Activated naive CD4-positive, alpha-beta T cell treated with anti-CD3 and anti-CD28 coated beads for 36 hours (primary cell): ENCODE measurements at places on chromosomes 3 and 15. TPM values are rescaled to one million over a fixed set of nuclear protein-coding genes. Genes with fewer than 3 reads are reported as not detected.
A peak's percentile ranks its signal among the peaks of the same experiment; 100 is the strongest.

The GUCA1C gene
- not detected for total RNA-seq

The CACNA2D2 gene
- 0.89 TPM for total RNA-seq

The PXK gene
- 46.1 TPM for total RNA-seq

The FGD5 gene
- total RNA-seq: not detected

The MKRN2OS gene
- total RNA-seq: not detected

GRCh38 chr3:123085932-123086627 lies 19.3 kb downstream of the PDIA5 start:
- DNase-seq: no peak
- H3K36me3 ChIP-seq: peaks cover 7% of the 10 kb centered on the region
- H3K27ac ChIP-seq: no peak overlapping the region
- no peak overlapping the region for H3K4me3 ChIP-seq

DNA sequence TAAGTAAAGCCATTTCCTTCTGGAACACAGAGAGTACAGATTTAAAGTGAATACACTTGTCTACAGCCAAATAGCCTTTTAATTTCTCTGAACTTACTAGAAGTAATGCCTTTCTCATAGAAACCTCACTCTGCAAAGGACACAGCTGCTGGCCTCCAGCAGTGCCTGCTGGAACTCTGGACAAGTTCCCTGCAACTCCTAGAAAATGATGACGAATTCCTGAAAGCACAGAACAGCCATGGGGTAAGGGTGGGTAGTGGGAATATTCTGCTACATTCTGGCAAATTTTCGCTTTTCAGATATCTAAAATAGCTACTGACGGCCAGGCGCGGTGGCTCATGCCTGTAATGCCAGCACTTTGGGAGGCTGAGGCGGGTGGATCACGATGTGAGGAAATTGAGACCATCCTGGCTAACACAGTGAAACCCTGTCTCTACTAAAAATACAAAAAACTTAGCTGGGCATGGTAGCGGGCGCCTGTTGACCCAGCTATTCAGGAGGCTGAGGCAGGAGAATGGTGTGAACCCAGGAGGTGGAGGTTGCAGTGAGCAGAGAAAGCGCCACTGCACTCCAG lies 34.4 kb downstream of the RYK start:
- H3K27ac ChIP-seq: no peak overlapping the region
- peaks cover 25% of the 10 kb centered on the region for H3K4me1 ChIP-seq
- DNase-seq: no peak
- peaks cover 9% of the 10 kb centered on the region for H3K36me3 ChIP-seq
- no peaks in the 10 kb centered on the region for H3K27me3 ChIP-seq

GRCh38 chr3:190605385-190605784 lies 91.5 kb downstream of the IL1RAP start:
- H3K36me3 ChIP-seq: peaks cover 35% of the 10 kb centered on the region
- no peak overlapping the region for H3K4me3 ChIP-seq
- no peaks in the 10 kb centered on the region for H3K4me1 ChIP-seq
- no peak for DNase-seq
- no peak overlapping the region for H3K27ac ChIP-seq

- no peak overlapping the region for H3K27ac ChIP-seq
- H3K27me3 ChIP-seq: peaks cover 13% of the 10 kb centered on the region
- no peak for DNase-seq
- H3K36me3 ChIP-seq: no peaks in the 10 kb centered on the region
Observed at GRCh38 chr3:122263058-122263457, 62.0 kb upstream of the CSTA start.

GRCh38 chr3:146581951-146582467 lies 23.1 kb downstream of the PLSCR5 start:
- no peak overlapping the region for H3K4me3 ChIP-seq
- no peak for DNase-seq
- H3K36me3 ChIP-seq: no peaks in the 10 kb centered on the region
- peak overlapping the region; percentile 4 for H3K27ac ChIP-seq
- H3K27me3 ChIP-seq: peaks cover 3% of the 10 kb centered on the region

GRCh38 chr15:96737408-96737807 lies 406.9 kb downstream of the NR2F2 start:
- no peak overlapping the region for H3K4me3 ChIP-seq
- no peaks in the 10 kb centered on the region for H3K27me3 ChIP-seq
- no peak for DNase-seq
- no peaks in the 10 kb centered on the region for H3K36me3 ChIP-seq
- H3K27ac ChIP-seq: no peak overlapping the region

GRCh38 chr15:96035091-96035490 lies 295.4 kb upstream of the NR2F2 start:
- H3K36me3 ChIP-seq: no peaks in the 10 kb centered on the region
- no peak for DNase-seq
- peaks cover 62% of the 10 kb centered on the region for H3K27me3 ChIP-seq
- peaks cover 6% of the 10 kb centered on the region for H3K4me1 ChIP-seq
- no peak overlapping the region for H3K27ac ChIP-seq

- DNase-seq: no peak
- no peaks in the 10 kb centered on the region for H3K36me3 ChIP-seq
- no peak overlapping the region for H3K27ac ChIP-seq
- H3K4me1 ChIP-seq: no peaks in the 10 kb centered on the region
Observed at GRCh38 chr3:181329024-181329423, 339.5 kb upstream of the DNAJC19 start.

- no peak for DNase-seq
- H3K4me1 ChIP-seq: no peaks in the 10 kb centered on the region
- H3K36me3 ChIP-seq: no peaks in the 10 kb centered on the region
- H3K27ac ChIP-seq: no peak overlapping the region
- no peak overlapping the region for H3K4me3 ChIP-seq
Observed at GRCh38 chr15:47041301-47041700, 676.0 kb upstream of the SEMA6D start.

DNA sequence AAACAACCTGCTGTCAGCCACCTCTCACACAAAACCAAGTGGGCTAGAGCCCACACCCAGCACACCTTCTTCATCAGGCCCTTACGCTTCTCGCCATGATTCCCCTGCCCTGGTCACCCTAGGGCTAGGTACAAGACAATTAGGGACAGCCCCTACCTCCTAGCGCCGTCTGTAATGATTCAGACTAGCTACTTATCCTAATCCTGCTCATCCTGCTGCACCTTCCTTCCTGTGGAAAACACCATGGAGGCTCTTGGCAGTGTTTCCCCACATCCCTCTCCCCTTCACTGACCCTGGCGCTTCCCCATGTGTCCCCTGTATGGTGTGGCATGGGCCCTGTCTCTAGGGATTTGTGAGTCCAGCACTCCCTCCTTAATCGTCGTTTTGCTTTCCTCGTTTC lies 39.6 kb upstream of the ICE2 start:
- no peak overlapping the region for H3K4me3 ChIP-seq
- no peaks in the 10 kb centered on the region for H3K27me3 ChIP-seq
- no peak overlapping the region for H3K27ac ChIP-seq

GRCh38 chr3:43171748-43172147 lies 65.9 kb upstream of the POMGNT2 start:
- peaks cover 1% of the 10 kb centered on the region for H3K4me1 ChIP-seq
- no peak overlapping the region for H3K4me3 ChIP-seq
- H3K36me3 ChIP-seq: peaks cover 5% of the 10 kb centered on the region
- DNase-seq: no peak

DNA sequence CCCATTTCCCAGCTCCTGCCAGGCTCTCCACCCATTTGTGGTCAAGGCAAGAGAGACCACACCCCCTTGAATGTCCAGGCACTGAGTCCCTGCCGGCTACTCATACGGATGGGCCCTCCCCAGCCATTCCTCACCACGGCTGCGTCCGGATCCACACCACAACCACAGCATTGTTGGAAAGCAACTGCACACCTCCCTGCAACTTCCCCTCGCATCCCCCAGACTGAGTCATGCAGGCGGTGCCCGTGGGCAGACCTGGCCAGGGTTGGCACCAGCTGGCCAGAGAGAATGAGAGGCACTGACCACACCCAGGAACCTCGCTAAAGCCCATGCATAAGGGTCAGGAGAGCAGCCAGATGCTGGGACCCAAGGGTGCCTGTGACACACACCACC lies 30.5 kb downstream of the LOXL1 start:
- peak overlapping the region; percentile 12 for H3K27ac ChIP-seq
- H3K27me3 ChIP-seq: no peaks in the 10 kb centered on the region
- H3K36me3 ChIP-seq: no peaks in the 10 kb centered on the region
- H3K4me3 ChIP-seq: no peak overlapping the region

DNA sequence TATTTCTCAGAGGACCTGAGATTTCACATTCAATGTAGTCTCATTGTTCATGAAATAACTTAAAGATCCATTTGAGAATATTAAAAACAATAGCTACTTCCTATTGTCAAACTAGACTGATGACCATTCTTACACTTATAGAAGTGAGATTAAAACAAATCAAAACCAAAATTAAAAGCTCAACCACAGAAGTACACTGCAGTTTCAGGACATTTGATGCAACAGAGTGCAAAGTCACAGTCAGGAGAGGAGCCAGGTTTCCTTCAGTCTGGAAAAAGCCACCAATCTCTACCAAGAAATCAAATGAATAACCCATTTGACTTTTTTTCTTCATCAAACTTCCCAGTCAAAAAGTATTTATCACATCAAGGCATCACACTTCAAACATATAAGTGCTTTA lies 5.5 kb downstream of the CCPG1 start:
- peaks cover 11% of the 10 kb centered on the region for H3K36me3 ChIP-seq
- H3K4me3 ChIP-seq: peak overlapping the region; percentile 0
- DNase-seq: peak; percentile 28

- peaks cover 2% of the 10 kb centered on the region for H3K4me1 ChIP-seq
- peak overlapping the region; percentile 37 for H3K27ac ChIP-seq
- no peak overlapping the region for H3K4me3 ChIP-seq
- no peaks in the 10 kb centered on the region for H3K27me3 ChIP-seq
Observed at GRCh38 chr3:150370122-150370602, 37.9 kb upstream of the TSC22D2 start.
